Cerebellum (tissue), 4 donors: ENCODE measurements at places on chromosomes 11 and 22. TPM values are rescaled to one million over a fixed set of nuclear protein-coding genes. Genes with fewer than 3 reads are reported as not detected.

The CTSC gene
- 32.5 TPM for total RNA-seq

The TIGD3 gene
- total RNA-seq = 2.5 TPM

The TMEM126A gene
- 24.0 TPM for total RNA-seq

The CYB5R3 gene
- 17.0 TPM for total RNA-seq

The OR5I1 gene
- total RNA-seq = not detected

The TSGA10IP gene
- not detected for total RNA-seq

The P2RY6 gene
- 0.27 TPM for total RNA-seq

The SLC25A18 gene
- 2.5 TPM for total RNA-seq

The HOATZ gene
- not detected for total RNA-seq

The ACRV1 gene
- 0.18 TPM for total RNA-seq

The DBX1 gene
- total RNA-seq = not detected

The FAM181B gene
- total RNA-seq = 8.7 TPM

The LSP1 gene
- total RNA-seq = 0.82 TPM

The SYT13 gene
- 62.3 TPM for total RNA-seq

The VPS26B gene
- total RNA-seq = 66.1 TPM

The OR52I1 gene
- total RNA-seq = not detected

The NLRP10 gene
- total RNA-seq = not detected

The KCNJ5 gene
- 0.82 TPM for total RNA-seq

The NKAPD1 gene
- total RNA-seq = 24.1 TPM

The NUP160 gene
- 81.5 TPM for total RNA-seq

The DRD4 gene
- total RNA-seq = 0.64 TPM

The OR4A16 gene
- total RNA-seq = not detected

The OR5A1 gene
- not detected for total RNA-seq

The PRG3 gene
- not detected for total RNA-seq
